ENCODE measurements at places on chromosomes 3 and 15.

DNA sequence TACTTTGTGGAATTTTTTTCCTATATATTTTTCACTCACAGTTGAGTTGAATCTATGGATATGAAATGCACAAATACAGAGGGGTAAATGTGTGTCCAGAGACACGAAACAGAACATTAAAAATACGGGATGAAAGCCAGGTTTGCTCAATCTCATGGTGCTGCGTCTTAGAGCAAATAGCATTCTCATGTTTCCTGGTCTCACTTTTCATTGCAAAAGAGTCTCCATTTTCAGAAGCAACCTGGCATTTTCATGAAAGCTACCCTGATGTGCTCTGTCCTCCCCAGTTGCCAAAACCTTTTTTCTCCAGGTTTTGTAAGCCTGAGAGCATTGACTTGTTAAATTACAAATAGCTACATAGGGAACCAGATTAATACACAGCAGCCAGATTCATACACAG is 49.5 kb upstream of the MBNL1 start:
- DNase-seq: no peak

GRCh38 chr3:67468511-67468910 is 185.9 kb downstream of the SUCLG2 start:
- no peak for DNase-seq

- peak; percentile 6 for DNase-seq
Observed at GRCh38 chr3:123834631-123835030, 49.5 kb downstream of the MYLK start.

- no peak for DNase-seq
Observed at GRCh38 chr3:43224405-43225073, 61.8 kb upstream of the SNRK start.

- DNase-seq: no peak
Observed at GRCh38 chr3:98528474-98529346, 3.1 kb upstream of the GPR15 start.

DNA sequence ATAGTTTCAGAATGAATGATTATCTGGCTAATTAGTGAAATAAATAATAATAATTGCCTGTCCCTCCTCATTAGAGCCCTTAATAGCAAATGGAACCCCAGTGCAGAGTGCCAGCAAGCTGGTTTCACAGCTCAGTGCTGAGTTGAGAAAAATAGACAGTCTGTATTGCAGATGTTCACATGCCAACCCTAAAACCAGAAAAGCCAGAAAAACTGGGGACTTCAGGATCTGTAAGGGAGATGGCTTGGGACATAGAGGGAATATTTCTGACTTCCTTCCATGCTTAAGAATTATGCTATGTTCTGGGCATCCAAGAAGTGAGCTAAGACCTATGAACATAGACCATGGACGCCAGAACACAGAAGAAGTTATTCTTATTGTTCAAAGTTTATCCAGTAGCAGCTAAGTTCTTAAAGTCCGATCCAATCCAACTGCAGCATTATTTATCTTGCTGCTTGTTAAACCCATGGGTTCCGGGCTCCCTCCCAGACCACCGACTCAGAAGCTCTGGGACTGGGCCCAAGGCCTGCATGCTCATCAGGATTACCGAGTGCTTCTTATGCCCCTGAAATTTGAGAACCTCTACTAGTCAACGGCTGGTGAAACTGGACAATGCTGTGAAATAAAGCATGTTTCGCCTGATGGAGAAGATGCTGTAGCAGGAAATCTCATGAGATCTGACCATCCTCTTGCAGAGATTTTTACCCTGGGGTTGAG is 158.3 kb downstream of the FOXB1 start:
- no peak for DNase-seq

- DNase-seq: peak; percentile 5
Observed at GRCh38 chr3:150384296-150385212, 23.5 kb upstream of the TSC22D2 start.

GRCh38 chr3:39264053-39264452 is 15.8 kb downstream of the CX3CR1 start:
- DNase-seq: no peak

GRCh38 chr3:151107701-151108100 is 22.2 kb downstream of the MED12L start:
- no peak for DNase-seq

DNA sequence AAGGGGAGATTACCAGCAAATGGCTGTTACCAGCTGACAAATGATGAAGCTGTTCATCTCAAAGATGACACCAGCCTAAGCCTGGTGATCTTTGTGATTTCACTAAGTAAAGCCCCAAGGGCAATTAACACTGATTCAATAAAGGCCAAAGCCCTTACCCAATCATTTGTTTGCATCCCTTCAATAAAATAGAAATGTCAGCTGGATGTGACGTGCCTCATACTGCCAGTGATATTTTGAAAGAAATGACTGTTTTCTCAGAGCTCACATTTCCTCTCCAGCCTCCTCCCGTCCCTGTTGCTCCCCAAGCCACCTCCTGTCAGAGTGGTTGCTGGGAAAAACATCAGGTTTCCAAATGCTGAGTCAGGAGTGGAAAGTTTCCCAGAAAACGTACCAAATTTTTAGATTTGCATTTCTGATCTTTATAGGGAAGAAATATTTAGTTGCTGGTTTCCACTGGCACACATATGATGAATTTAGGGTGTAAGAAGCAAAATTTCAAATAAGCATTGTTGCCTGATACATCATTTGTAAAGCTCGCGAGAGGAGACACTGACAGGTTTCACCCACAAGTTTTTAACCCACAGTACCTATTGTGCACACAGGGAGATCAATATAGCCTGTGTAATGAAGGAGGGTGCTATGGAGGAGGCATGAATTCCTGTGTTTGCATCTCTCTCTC is 21.0 kb downstream of the C2CD4A start:
- no peak for DNase-seq

- DNase-seq: no peak
Observed at GRCh38 chr3:48596157-48596556, 1.0 kb upstream of the COL7A1 start.

- peak; percentile 7 for DNase-seq
Observed at GRCh38 chr15:72199721-72200212, 2.2 kb upstream of the GRAMD2A start.

DNA sequence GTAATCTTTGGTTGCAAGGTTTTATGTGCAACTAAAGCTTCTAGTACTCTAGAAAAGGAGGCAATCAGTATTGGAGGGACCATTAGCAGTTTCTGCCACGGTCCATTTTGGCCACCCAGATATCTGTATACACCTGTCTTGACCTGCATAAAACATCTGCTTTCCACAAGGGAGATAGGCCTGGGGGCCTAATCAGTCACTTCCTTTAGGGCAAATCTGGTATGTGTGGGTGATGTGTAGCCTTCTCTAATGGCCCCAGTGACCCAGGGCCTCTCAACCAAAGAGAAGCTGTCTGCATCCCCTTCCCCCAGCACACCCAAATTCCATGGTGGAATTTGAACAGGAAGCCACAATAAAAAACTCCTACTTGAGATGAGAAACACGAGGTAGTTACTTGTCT is 19.5 kb downstream of the IRAK2 start:
- no peak for DNase-seq

- DNase-seq: no peak
Observed at GRCh38 chr15:64847448-64847847, 5.7 kb downstream of the PLEKHO2 start.

GRCh38 chr3:120147072-120147871 is 53.0 kb upstream of the GSK3B start:
- no peak for DNase-seq

- peak; percentile 24 for DNase-seq
Observed at GRCh38 chr15:86611417-86612040, 531.9 kb downstream of the AGBL1 start.

- DNase-seq: no peak
Observed at GRCh38 chr3:170320461-170321121, 36.9 kb upstream of the SKIL start.

DNA sequence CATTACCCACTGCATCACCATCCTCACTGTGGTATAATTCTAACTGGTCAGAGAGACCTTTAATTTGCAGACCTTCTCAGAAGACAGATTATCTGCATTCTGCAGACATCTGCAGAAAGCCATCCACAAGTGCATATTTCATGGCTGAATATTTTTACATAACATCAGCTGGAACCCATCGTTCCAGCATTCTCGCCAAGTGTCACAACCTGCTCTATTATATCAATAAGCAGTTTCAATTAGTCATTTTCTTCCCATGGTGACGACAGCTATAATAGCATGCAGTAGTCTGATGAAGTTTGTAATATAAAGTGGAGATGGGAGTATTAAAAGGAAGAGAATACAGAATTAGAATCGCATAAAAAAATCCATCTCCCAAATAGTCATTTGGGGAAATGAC is 334.7 kb downstream of the FHIT start:
- no peak for DNase-seq

- DNase-seq: no peak
Observed at GRCh38 chr3:133965013-133965570, 64.6 kb downstream of the SLCO2A1 start.

- no peak for DNase-seq
Observed at GRCh38 chr3:181403876-181404660, 307.7 kb upstream of the SOX2 start.

DNA sequence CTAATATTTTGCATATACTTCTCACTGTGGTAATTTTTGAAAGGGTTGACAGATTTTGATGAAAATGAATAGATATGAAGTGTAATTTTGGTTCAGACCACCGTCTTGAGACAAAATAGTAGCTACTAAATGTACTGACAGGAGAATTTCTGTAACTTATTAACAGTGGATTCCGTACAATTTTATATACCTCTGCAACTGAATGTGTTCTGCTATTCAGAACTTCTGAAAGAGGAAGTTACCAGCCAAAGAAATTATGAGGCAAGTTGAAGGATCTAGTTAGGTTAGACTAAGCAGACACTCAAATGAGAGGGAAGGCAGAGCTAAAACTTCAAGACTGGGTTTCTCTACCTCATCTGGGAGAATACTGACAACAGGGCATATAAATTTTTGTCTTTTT is 29.4 kb downstream of the GAP43 start:
- DNase-seq: no peak

DNA sequence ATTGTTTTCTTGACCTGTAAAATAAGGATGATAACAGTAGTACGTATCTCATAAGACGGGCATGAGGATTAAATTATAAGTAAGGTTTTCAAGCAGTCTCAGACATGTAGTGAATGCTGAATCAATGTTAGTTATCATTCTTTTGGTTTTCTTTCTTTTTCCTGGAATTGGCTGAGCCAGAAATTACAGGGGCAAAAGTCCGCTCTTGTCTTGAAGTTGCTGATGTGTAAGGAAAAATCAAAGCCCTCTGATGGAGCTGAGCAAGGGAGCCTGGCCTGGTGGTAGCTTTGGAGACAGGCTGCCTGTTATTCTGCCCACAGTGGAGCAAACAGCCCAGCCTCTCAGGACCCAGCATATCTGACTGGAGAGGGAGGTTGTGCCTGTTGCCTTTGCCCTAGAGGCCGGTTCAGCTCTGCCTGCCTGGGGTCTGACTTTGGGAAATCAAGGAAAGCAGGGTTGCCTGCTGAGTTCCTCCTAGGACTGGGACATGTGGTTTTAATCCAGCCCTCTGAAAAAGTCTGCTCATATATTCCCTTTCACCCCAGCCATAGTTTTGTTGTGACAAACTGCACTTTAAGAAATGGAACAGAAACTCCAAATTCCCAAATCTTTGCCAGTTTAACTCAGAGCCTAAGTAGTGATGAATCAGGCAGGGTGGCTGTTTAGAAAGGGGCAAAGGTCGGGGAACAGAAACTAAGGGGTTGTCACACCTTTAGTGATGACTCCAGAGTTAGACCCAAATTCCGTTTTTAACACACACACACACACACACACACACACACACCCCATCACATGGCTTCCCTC is 40.1 kb downstream of the GASK1A start:
- no peak for DNase-seq

GRCh38 chr15:28080386-28080785 is 18.7 kb downstream of the OCA2 start:
- no peak for DNase-seq

GRCh38 chr3:14351617-14352001 is 50.8 kb upstream of the SLC6A6 start:
- no peak for DNase-seq

GRCh38 chr3:78994174-78995027 is 773.4 kb downstream of the ROBO1 start:
- DNase-seq: no peak

- DNase-seq: no peak
Observed at GRCh38 chr3:161171113-161171512, 50.0 kb upstream of the NMD3 start.

DNA sequence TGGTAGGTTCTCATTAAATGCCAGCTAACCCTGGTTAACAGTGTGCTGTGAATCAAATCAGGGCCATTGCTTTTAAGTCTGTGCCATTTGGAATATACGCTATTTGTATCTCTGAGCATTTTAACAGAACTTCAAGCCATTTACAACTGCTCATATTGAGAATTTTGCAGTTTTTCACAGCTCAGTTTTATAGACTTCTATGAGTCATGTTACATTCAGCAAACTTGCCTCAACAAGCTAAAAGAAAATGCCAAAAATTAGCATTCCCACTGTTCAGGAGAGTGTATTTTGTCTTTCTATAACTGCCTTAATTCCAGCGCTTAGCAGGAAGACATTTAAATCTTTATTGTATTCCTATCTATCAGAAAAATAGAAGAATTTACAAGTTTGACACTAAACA is 196.4 kb downstream of the GBE1 start:
- DNase-seq: no peak

DNA sequence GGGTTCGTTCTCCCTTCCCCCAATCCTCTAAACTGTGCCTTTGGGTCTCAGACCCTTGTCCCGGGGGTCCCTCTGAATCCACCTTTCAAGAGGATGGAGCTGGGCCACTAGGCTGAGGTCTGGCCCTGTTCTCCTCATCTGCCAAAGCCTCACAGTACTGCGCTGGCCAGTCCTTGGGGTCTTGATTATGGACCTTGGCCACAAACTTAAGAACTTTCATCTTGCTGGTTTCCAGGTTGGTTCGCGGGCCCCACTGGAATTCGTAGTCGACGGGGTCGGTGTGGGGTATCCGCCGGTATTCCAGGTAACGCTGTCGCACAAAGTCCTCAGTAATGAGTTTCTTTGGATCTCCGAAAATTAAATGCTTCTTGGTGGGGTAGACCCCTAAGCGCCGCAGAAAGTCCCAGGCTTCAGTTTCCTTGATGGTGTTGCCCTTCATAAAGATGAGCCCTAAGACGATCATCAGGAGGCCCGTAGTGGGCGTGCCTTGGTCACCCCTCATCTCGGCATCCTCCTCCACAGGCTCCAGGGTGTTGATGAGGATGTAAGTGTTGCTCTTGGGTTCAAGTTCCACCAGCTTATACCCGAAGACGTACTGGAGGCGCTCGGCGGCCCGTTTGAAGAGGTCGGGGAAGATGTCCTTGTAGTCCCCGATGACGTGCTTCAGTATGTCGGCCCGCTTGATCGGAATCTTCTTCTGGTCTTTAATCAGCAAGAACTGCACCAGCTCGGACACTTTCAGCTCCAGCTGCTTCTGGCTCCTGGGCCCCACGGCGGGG is 727 bp downstream of the NSMCE3 start:
- peak; percentile 17 for DNase-seq

GRCh38 chr3:148641722-148642121 is 56.0 kb upstream of the AGTR1 start:
- no peak for DNase-seq
